H54 (cell line): ENCODE measurements at places on chromosomes 16 and 17.

DNA sequence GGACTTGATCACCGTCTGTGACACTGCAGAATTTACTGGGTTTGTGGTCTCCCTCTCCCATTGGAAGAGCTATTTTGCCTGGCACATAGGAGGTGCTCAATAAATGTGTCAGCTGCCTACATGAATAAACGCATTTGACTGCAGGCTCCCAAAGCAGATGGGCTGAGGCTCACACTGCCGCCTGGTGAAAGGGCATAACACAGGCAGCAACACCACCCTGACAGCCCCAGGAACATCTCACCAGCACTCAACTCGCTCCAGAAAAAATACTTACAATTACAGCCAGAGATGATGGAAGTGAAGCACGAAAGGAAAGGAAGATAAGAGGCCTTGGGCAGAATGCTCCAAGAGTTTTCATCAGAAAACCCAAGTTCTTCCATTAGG, 73.9 kb downstream of the RPH3AL start:
- no peak for DNase-seq

DNA sequence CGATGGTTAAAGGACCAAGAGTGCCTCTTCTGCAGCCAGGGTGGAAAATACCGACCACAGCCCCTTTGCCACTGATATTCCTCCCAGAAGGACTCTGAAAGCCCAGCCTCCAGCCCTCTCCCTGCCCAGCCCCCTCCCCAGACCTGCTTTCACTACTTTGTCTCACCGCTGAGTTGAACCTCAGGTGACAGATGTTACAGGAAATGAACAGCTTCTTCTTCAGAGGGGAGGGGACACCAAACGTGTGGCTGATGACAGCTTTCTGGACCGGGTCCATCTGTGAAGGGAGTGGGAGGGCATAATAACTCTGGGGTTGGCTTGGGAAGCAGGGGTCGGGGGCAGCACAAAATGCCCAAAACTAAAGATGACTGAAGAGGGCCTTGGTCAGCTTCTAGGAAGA, 14.2 kb downstream of the NKIRAS2 start:
- no peak for DNase-seq

GRCh38 chr17:13160296-13160695, 142.5 kb upstream of the ELAC2 start:
- no peak for DNase-seq

GRCh38 chr17:40284085-40284713, 3.5 kb upstream of the CDC6 start:
- DNase-seq, result no peak

DNA sequence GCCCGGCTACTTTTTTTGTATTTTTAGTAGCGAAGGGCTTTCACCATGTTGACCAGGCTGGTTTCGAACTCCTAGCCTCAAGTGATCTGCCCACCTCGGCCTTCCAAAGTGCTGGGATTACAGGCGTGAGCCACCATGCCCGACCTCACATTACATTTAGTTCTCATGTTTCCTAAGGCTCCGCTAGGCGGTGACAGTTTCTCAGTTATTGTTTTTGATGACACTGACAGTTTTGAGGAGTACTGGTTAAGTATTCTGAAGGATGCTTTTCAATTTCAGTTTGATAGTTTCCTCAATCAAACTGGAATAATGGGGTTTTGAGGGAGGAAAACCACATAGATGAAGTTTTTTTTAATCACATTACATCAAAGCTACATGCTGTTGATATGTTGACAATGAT, 1028.5 kb downstream of the CDH8 start:
- DNase-seq, result no peak

GRCh38 chr17:6276711-6277110, 158.2 kb downstream of the AIPL1 start:
- no peak for DNase-seq

GRCh38 chr17:41814195-41814594, 1.4 kb downstream of the FKBP10 start:
- DNase-seq, result no peak

GRCh38 chr16:20866145-20866772, 33.9 kb downstream of the DCUN1D3 start:
- DNase-seq, result peak; percentile 75

GRCh38 chr16:88971371-88972097, 5.5 kb downstream of the CBFA2T3 start:
- DNase-seq, result no peak

DNA sequence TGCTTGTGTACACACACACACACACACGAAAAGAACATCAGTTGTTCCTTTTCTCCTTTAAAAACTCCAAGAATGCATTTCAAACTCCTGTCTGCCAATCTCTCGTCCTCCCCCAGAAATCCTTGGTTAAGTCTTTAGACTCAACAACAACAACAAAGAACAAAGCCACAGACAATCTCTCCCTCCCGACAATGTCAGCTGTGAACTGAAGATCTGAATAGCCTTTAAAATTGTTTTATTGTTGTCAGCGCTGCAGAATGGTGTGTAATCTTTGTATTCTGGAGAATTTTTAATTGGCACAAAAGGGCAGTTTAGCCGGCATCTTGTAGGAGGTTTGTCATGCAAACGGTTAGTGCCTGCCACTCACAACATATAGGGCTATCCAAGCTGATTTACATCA, 219.5 kb downstream of the MSI2 start:
- DNase-seq, result no peak

DNA sequence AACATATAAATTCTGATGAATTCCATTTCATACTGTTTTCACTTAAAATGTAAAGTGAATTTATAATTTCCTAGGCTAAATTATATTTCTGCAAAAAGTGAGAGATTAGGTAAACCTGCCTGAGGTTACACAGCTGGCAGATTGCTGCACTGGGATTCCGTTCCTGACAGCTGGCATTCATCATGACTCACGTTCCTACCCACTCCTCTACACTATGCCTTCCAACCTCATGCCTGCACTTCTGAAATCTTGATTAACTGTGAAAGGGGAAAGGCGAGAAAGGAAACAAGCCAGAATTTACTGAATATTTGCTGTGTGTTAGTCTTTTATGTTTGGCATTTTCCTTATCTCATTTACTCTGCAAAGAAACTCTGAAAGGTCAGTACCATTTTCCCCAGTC, 73.3 kb upstream of the MON1B start:
- DNase-seq, result no peak

- DNase-seq, result no peak
Measured at GRCh38 chr16:78306361-78306760, 206.9 kb downstream of the WWOX start.

GRCh38 chr17:63972796-63973195, at the start of gene SCN4A:
Gene SCN4A, minus strand, starts transcription at chr17:63972918. Its CDS starts 77 bp downstream, at chr17:63972841.
- no peak for DNase-seq

DNA sequence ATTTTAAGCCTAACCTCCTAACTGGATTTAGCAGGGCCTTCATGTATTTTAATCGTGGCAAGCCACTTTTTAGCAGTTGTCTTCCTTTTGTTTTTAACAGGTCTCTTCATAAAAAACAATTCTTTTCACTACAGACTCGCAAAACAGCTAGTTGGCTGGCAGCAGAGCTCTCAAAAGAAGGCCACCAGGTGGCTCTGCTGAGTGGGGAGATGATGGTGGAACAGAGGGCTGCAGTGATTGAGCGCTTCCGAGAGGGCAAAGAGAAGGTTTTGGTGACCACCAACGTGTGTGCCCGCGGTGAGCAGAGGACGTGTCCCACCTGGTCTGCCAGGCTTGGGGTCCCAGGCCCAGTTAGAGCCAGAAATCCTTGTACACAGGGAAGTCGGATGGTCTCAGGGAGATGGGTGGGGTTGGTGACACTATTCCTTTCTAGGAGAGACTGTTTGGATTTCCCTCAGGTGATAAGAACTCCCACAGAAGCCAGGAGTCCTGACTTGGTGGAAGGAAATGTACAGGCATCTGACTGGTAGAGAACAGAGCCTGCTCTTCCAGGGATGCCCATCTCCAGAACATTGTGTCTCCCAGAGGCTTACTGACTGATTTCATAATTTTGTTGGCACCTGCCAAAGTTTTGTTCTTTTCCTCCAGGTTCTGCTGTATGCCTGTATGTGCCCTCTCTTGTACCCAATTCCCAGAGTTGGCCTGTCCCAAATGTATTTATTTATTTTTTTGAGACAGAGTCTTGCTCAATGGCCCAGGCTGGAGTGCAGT, 14.9 kb upstream of the DDX19A start:
- no peak for DNase-seq

- no peak for DNase-seq
Measured at GRCh38 chr16:24737391-24737871, 8.0 kb downstream of the TNRC6A start.

GRCh38 chr16:1002399-1003166, 21.0 kb downstream of the SOX8 start:
- DNase-seq, result peak; percentile 98

GRCh38 chr17:64406321-64407200, 15.9 kb upstream of the PECAM1 start:
- DNase-seq, result no peak
